Esophagus squamous epithelium (tissue), 5 donors: ENCODE measurements at places on chromosomes 11 and 22.

GRCh38 chr11:11411401-11411985, 58.4 kb upstream of the CSNK2A3 start:
- no peak for DNase-seq

DNA sequence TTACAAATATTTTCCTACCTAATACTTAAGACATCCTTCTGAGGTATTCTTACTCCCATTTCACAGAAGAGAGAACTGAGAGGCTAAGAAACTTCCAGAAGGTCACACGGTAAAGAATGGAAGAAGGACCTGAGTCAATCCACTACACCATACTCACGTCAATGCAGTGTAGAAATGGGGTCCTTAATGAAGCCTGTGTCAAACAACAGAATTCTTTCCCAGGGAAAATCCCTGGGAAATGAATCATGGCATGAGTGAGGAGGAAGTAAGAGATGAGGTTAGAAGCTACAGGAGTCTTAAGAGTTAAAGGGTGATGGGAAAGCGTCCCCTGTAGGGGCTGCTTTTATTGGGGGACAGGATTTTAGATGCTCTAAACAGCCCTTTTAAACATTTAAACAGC, 147.9 kb downstream of the C11orf91 start:
- DNase-seq = no peak

GRCh38 chr11:33557201-33557600, 143.4 kb downstream of the C11orf91 start:
- DNase-seq = no peak

DNA sequence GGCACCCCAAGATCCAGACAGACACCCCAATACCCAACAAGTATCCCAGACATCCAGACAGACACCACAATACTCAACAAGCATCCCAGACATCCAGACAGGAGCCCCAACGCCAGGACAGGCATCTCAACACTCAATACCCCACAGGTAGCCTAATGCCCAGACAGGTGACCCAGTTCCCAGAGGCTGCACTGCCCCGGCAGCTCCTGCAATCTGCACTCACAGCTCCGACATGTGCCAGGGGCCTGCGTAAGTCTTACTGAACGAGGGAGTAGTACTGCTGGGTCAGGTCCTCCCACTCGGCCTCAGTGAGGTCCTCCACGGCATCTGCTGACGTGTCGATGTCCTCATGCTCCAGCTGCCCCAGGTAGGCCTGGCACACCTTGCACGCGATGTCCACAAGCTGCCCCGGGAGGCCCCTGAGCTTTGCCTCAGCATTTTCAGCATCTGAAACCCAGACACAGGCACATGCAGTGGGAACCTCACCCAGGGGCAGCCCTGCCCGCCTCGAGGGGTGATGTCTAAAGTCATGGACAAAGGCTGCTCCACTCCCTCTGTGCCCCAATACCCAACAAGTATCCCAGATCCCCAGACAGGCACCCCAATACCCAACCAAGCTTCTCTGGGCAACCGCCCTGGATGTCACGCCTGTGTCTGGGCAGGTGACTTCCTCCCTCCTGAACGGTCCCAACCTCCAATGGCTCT, 16.6 kb downstream of the TTLL8 start:
- no peak for DNase-seq

GRCh38 chr22:22848364-22848866, 39.2 kb upstream of the IGLL5 start:
- no peak for DNase-seq

GRCh38 chr11:123527947-123528346, 97.9 kb downstream of the GRAMD1B start:
- DNase-seq = no peak
